ENCODE measurements at places on chromosomes 7 and 10.

DNA sequence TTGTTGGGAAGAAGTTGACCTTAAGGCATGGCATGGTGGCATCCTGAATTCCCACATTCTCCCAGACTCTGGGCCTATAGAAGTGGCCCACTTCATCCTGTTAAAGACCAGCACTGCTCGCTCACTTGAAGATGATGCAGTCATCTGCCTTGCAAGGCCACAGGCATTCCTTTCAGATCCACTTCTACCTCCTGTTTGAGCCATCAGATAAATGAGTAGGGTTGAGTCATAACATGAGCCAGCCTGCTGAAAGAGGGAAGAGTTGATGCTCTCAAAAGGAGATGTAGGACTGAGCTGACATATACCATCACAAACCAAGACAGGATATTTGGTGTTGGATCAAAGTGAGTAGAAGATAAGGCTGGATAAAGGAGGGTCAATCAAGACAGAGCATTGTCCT is 1.5 kb upstream of the EBLN1 start:
- no peak for DNase-seq

GRCh38 chr10:129372172-129372571 is 94.9 kb upstream of the MGMT start:
- no peak for DNase-seq

DNA sequence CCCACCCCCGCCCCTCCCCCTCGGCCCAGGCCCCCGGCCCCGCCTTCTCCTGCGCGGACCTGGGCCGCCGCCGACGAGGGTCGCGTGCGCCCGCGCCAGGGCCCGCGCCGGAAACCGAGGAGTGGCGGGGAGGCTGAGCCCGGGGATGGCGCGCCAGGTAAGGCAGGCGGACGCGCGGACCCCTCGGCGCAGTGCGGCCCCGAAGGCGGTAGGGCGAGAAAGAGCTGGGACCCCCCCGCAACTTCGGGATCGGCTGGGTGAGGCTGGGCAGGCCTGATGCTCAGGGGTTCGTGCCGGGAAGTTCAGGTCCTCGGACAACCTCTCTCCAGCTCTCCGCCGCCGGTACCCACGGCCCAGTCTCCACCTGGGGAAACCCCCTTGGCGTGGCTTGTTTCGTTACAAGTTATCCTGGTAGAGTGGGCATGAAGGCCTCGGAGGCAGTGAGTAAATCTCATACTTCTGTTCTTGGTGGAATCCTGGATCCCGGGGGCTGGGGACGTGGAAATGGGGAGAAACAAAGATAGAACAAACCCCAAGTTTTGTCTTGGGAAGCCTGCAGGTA is 58.4 kb downstream of the ZNF467 start:
- DNase-seq: no peak

GRCh38 chr7:3432911-3433310 is 131.9 kb downstream of the SDK1 start:
- no peak for DNase-seq

DNA sequence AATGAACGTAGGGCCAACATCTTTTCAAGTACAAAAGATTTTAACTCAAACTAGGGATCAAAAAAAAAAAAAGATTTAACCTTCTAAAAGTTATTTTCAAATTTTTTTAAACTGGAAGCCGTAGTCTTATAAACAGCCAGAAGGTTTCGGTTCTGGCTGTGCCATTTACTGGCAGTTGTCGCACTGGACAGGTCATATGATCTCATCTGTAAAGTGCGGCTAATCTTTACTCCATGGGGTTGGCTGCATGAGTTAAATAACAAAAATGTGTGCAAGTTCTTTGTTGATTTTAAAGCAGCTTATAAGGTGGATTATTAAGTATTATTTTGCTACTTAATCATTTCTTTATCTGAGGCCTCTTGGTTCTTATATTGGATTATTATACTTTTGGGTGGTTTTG is 36.6 kb downstream of the TRUB1 start:
- no peak for DNase-seq

GRCh38 chr10:84256510-84257342 is 11.9 kb downstream of the RGR start:
- no peak for DNase-seq

- DNase-seq: no peak
These were observed 58.4 kb upstream of the FGL2 start for GRCh38 chr7:77258014-77258413.

DNA sequence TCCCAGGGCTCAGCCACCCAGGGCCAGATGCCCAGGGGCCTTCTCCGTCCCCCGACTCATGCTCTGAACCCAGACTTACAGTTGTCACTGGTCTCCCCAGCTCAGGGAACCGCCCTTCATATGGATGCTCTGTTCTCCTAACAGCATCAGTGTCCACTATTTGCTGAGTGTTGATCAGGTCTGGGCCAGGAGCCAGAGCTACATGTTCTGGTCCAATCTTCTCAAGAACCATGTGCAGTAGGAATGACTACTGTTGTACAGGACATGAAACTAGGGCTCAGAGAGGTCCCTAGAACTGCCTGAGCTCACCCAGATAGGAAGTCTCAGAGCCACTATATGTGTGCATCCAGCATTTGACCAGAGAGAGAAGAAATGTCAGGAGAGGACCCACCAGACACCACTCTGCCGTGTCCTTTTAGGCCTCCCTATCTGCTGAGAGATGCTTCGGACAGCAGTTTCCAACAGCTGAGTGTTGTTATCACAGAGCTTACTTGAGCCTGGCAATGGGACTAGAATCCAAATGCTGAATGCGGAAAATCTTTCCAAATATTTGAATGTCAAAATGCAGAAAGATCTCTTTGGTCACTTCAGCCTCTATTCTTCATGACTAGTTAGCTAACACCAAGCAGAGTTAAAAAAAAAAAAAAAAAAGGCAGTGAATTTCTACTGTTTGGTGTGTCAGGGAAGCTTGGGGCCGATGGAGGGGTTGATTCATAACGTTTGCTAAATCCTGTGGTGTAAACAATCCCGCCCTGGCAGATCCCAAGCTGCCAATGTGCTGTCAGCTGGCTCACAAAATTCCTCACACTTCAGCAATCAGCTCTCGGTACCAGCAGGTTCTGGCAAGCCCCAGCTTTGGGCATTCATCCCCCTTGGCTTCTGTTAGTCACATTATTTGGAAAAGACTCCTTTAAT is 246.1 kb downstream of the TNS3 start:
- DNase-seq: no peak

- no peak for DNase-seq
These were observed 3.0 kb upstream of the PANK1 start for GRCh38 chr10:89648074-89648473.

- no peak for DNase-seq
These were observed 13.4 kb upstream of the FIS1 start for GRCh38 chr7:101258243-101258731.

GRCh38 chr7:155228894-155229293 is 68.8 kb upstream of the INSIG1 start:
- DNase-seq: no peak

GRCh38 chr10:131398166-131398565 is 86.6 kb upstream of the TCERG1L start:
- no peak for DNase-seq

DNA sequence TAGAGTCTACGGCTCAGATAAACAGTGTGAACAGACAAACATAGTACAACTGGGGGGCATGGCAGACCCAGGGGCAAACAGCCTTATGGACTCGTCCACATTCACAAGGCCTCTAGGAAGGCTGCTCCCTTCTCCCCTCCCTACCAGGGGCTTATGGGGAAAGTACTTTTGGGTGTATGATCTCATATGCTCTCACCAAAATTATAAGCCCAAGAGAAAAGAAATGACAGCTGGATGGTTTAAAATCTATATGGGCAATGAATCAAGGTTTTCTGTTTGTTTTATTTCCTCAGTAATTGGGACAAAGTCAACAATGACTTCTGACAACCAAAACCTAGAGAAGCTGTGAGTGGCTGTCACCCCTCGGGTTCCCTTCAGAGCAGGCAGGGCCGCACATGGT is 144.4 kb downstream of the PKD1L1 start:
- DNase-seq: no peak

- DNase-seq: no peak
These were observed 309.5 kb upstream of the TEX47 start for GRCh38 chr7:89104748-89105685.

GRCh38 chr10:71436268-71437125 is 39.8 kb downstream of the CDH23 start:
- DNase-seq: no peak

GRCh38 chr7:39908141-39908540 is 41.9 kb upstream of the CDK13 start:
- no peak for DNase-seq

DNA sequence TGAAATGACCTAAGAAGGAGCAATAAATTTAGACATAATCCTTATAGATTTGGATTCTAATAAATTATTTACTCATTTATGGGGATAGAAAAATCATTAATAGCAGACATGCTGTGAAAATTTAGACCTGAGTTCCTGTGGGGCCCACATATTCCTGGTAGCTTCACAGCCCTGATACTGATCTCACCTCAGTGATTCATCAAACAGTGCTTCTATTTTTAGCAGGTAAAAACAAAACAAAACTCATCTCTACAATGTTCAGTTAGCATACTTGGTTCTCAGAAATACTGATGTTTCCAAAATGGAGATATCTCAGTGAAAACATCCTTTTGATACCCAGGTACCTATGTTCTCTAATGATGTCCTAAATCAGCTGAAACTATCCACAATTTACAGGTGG is 841.1 kb upstream of the SORCS1 start:
- no peak for DNase-seq

- no peak for DNase-seq
These were observed 35.8 kb upstream of the LYZL1 start for GRCh38 chr10:29252811-29253689.

GRCh38 chr10:4677296-4678021 is 148.5 kb upstream of the AKR1E2 start:
- DNase-seq: no peak

GRCh38 chr7:149254181-149254858 is 7.7 kb upstream of the ZNF783 start:
- DNase-seq: no peak

DNA sequence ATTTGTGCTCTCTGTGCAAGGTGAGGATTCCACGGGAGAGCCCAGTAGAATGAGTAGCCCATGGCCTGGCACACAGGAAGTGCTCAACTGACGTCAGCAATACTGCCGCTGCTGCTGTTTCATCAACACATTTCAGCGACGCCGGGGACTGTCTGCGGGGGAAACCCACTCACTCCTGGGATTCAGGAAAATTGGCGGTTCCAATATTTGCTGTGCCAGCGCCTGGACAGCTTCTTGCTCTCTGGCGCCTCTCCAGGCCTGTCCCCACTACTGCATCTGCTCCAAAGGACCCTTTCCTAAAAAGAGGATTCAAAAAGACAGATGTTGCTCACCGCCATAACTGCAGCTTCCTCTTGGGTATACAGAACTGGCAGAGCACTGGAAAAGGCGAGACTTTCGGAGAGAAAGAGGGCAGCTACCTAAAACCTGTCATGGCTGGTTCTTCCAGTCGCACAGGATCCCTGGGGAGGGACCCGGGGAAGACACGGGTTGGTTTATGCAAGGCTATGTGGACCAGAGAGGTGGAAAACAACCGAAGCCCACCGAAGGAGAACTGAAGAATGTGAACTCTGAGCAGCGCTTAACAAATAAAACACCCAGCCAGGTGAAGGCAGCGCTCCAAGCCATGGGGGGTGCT is 39.7 kb upstream of the ENO4 start:
- no peak for DNase-seq

GRCh38 chr10:9550810-9551209 is 1466.9 kb upstream of the CELF2 start:
- no peak for DNase-seq

Data from NCI-H510A treated with DMSO at 0.1 percent for 48 hours (cell line).